ENCODE measurements at places on chromosomes 13 and 19. TPM values are rescaled to one million over a fixed set of nuclear protein-coding genes. Genes with fewer than 3 reads are reported as not detected.

The TLE2 gene
- total RNA-seq: 2.5 TPM

The GPR12 gene
- not detected for total RNA-seq

The KATNAL1 gene
- 6.1 TPM for total RNA-seq

The LRRC63 gene
- total RNA-seq: 0.08 TPM

The PPM1N gene
- total RNA-seq: 6.2 TPM

The LGALS14 gene
- total RNA-seq: not detected

The MUC16 gene
- total RNA-seq: 0.03 TPM

The SOX1 gene
- not detected for total RNA-seq

All from A549 treated with AZD2906 at 1 μM for 4 hours (cell line).